ENCODE measurements at places on chromosomes 6 and 20. TPM values are rescaled to one million over a fixed set of nuclear protein-coding genes. Genes with fewer than 3 reads are reported as not detected.

GRCh38 chr20:46872328-46873211 is 22.1 kb upstream of the EYA2 start:
- ATAC-seq: peak; percentile 61

DNA sequence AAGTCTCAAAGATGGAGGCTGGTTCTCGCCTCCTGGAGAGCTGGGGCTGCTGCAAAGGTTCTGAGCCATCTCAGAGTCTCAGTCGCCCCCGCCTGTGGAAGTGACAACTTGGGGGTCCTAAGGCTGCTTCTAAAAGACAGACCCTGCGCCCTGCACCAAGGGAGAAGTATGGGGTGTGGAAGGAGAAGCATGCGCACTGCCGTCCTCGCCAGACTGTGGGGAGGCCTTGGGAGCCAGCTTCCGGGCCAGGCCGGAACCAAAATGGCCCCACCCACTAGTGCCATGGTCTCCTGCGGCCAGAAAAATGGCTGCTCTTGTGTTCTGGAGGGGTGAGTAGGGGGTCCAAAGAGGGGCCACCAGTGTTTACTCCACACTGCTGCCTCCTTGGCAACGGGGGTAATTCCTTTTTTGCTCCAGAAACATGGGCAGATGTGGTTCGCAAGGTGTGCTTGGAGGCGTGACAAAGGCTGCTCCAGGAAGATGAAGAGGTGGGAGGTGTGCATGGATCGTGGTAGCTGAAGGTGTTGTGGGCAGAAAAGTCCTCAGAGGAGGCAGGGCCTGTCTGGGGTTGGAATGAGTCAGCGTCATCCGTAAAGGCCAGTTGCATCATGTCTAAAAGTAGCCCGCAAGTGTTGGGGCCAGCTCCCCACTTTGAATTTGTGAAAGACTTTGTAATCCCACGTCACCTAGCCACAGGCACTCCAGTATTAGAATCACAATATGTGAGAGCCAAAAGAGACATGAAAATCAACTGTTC is 329.8 kb upstream of the SOX4 start:
- ATAC-seq: no peak

Gene NKX2-4
- not detected for total RNA-seq

GRCh38 chr20:2002365-2002764 is 8.5 kb upstream of the PDYN start:
- no peak for ATAC-seq

Gene IPCEF1
- total RNA-seq: 0.38 TPM

Gene LAMA4
- total RNA-seq: 6.9 TPM

DNA sequence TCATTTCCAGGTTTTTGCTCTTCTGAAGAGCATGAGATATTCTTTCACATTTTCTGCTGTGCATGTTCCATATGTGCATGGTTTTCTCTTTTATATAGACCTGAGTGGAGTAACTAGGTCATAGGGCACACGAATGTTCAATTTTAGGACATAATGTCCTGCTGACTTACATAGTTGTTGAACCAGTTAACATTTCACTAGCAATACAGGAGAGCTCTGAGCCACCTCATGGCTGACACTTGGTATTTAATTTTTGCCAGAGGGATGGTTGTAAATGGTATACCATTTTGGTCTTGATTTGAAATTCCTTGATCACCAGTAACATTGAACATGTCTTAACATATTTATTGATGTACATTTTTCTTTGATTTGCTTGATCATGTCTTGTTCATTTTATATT is 38.3 kb downstream of the IGF2R start:
- no peak for ATAC-seq

Gene SGK2
- total RNA-seq: 2.0 TPM

Gene C6orf15
- total RNA-seq: not detected

GRCh38 chr6:36578431-36578830 is 15.7 kb upstream of the SRSF3 start:
- no peak for ATAC-seq

DNA sequence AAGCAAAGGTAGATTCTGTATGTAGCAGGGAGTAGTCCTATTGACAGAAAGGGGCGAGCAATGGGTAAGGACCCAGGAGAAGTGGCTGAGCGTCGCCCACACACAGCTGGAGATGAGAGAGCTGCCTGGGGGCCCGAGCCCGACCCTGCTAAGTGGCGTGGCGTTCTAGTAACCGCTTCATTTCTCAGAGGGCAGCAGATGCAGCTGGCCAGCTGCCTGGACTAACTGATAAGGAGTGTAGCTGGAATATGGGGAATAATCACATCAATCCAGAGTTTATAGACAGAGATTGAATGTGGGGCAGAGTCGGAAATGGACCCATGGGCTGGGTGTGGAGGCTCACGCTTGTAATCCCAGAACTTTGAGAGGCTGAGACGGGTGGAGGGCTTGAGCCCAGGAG is 64.4 kb downstream of the EZR start:
- no peak for ATAC-seq

Data from motor neuron (in vitro differentiated cells).